Naive thymus-derived CD4-positive, alpha-beta T cell (primary cell): ENCODE measurements at places on chromosomes 3 and 15.

- no peak for DNase-seq
Observed at GRCh38 chr3:149087208-149087607, 875 bp upstream of the HLTF start.

- DNase-seq: no peak
Observed at GRCh38 chr3:150912501-150912900, 7.3 kb upstream of the MINDY4B start.

- no peak for DNase-seq
Observed at GRCh38 chr3:27939521-27939920, 217.4 kb upstream of the EOMES start.

DNA sequence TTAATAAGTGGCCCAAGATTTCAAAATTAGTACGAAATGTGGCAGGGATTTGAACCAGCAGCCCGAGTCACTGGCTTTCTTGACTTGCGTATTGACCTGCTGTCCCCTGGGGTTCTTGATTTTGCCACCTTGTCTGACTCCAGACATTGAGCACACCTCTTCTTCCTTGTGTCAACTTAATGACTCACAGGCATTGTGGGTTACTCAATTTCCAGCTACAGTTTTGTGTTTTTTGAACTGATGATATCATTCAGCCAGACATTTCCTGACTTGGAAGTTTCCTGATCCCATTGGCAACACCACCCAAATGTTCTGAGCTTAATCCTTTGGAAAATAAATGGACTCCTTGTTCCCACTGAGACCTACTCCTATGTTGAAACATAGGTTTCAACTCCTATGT is 64.2 kb downstream of the MOBP start:
- no peak for DNase-seq

GRCh38 chr15:44550734-44551133 is 13.8 kb downstream of the EIF3J start:
- DNase-seq: no peak

DNA sequence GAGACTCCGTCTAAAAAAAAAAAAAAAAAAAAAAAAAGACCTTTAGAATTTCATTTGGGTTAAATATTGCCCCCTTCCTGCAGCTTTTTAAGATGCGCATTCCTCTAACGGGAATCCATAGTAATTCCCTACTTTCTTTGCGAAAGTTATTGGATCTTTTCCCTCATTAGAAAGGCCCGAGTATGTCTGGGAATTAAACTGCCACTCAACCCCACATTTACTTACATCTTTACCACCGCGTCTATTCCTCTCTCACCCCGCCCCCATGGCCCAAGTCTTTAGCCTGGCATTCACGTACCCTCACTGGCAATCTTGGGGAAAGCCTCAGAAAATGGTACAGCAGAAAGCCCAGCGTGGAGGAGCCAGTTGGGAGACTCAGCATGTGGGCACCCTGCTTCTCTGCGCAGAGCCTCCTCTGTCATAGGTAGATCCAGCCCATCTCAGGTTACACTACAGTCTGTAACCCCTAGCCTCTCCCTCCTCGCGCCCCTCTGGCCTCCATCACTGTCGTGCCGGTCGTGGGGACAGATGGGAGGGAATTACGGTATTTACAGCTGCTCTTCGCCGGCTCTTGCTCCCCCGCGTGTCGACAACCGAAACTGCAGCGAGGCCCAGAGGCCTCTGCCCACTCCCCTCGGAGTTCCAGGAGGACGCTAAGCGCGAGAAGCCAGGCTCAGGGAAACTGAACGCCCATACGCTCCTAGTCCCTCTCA is 6.4 kb upstream of the ANKDD1A start:
- peak; percentile 71 for DNase-seq

DNA sequence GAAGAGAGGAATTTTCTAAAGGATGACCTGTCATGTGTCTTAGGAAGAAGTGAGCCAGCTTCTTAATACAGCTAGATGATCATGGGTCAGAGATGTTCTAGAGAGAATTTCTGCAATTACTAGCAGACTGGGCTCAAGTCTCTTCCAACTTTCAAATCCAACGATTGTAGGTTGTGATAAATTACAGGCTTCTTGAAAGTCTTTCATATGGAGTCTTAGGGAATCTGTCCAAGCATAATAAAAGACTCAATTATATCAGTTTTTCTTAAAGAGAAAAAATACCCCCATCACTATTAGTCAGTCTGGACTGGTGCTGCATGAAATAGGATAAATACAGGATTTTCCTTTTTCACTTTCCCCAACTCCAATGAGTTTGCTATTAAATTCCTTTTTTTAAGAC is 59.1 kb downstream of the DRD3 start:
- DNase-seq: no peak
